ENCODE measurements at places on chromosomes 2 and 18.

- no peak for DNase-seq
Measured at GRCh38 chr2:200319548-200320337, 13.2 kb downstream of the SPATS2L start.

GRCh38 chr2:83386549-83386948, 1072.5 kb downstream of the SUCLG1 start:
- no peak for DNase-seq

DNA sequence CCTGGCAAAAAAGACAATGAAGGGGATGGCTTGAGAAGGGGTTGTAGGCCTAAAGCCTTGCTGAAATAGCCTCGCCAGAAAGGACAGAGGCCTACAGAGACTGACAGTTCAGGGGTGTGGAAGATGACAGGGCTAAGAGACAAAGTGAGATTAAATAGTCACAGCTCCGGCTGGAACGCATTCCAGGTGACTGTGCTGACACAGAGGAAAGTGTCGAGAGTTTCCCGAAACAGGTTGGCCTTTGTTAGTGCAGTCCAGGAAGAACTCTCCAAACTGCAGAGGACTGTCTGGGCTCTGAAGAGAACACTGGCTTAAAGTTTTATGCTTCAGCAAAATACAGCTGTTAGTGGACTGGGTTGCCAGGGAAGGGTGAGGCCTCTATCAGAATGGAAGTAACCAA, 52.8 kb downstream of the METTL4 start:
- no peak for DNase-seq

DNA sequence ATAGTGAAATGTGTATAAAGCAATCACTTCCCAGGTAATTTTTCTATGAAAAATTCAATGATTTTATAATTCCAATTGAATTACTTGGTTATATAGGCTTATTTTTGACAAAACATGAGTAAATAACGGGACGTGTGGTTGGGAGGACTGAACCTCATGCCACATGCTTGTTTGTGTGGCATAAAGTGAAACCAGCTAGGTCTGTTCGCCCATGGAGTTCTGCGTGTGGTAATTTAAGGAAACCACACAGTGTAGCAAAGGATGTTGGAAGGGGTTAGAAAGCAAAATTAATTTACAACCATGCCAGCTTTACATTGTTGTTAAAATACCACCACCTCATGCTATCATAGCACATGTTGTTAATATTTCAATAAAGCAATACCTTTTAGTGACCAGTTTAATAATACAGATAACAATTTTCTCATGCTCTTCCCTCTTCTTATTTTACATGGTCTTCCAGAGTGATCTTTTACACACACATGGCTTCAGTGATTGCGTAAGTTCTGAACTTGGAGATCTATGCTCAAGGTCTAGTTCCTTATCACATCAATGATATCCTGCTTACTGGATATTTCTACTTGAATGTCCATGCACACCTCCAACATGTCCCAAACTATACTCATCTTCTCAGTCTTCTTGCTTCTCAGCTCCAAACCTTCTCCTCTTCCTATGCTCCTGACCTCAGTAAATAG, 156.4 kb upstream of the ITGA4 start:
- no peak for DNase-seq

DNA sequence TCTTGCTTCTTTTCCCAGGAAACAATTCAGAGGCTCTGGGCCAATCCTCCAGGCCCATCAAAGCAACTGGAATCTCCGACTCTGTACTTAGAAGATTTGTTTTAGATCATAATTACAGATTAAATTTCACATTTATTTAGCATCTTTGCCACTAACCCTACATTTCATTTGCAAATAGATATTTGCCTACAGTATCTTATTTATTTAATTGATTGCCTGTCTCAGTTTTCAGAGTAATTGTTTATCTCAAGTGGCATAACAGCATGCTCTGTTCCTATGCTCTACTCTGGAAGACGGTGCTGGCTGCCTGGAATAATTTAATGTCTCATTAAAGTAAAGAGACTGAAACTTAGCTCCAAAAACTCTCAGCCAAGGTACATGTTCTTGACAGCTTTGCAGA, 213.4 kb downstream of the HNMT start:
- DNase-seq, result peak; percentile 24

- DNase-seq, result no peak
Measured at GRCh38 chr2:40394031-40394430, 57.9 kb downstream of the SLC8A1 start.

- peak; percentile 18 for DNase-seq
Measured at GRCh38 chr18:80157708-80158343, 48.8 kb downstream of the ADNP2 start.

DNA sequence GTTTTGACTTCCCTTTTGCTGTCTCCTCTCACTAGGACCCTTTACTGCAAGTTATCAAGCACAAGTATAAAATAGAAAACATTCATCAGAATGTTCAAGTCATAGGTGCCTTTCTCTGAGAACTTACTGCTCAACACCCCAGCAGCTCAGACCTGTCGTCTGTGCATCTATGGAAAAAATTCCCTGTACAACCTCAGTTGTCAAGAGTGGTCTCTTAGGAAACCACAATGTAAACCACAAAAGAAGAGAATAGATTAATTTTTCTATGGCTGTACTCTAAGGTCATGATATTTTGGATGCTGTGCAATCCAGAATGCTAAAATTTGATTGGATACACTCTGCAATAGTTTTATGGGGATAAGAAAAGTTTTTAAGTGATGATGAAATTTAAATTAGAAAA, 84.1 kb downstream of the RBMS1 start:
- DNase-seq, result no peak

GRCh38 chr2:95329891-95330793, 33.0 kb downstream of the KCNIP3 start:
- no peak for DNase-seq
